GM23248 (cell line): ENCODE measurements at places on chromosomes 7 and 10. TPM values are rescaled to one million over a fixed set of nuclear protein-coding genes. Genes with fewer than 3 reads are reported as not detected.
A peak's percentile ranks its signal among the peaks of the same experiment; 100 is the strongest.

Gene GNGT1
- total RNA-seq = not detected in 2 replicates

Gene TMEM178B
- total RNA-seq = 0.22 and 0.25 TPM in 2 replicates

Gene TLL2
- 0.43 TPM in 1 of 2 replicates, not detected in the other for total RNA-seq

Gene INMT
- 0.13 TPM in 1 of 2 replicates, not detected in the other for total RNA-seq

Gene TMEM225B
- not detected in 2 replicates for total RNA-seq

Gene BHLHA15
- total RNA-seq = not detected in 2 replicates

Gene BEND7
- total RNA-seq = 5.8 and 6.4 TPM in 2 replicates

DNA sequence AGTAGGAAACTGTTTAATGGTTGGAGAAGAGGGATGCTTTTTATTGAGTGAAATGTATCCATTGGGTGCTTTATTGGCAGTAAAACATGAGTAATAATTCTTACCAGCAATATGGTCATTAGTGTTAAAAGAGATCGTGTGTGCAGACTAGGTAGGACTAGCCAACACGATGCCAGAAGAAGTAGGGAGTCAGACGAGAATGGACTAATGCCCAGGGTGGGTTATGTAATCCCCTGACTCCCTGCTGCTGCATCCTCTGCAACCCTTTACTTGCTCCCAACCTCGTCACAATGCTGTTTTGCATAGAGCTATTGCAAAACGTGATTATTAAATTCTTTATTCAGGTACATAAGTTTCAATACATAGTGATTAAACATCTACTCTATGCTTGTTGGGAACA is 1213.7 kb downstream of the GATA3 start:
- no peak for DNase-seq

DNA sequence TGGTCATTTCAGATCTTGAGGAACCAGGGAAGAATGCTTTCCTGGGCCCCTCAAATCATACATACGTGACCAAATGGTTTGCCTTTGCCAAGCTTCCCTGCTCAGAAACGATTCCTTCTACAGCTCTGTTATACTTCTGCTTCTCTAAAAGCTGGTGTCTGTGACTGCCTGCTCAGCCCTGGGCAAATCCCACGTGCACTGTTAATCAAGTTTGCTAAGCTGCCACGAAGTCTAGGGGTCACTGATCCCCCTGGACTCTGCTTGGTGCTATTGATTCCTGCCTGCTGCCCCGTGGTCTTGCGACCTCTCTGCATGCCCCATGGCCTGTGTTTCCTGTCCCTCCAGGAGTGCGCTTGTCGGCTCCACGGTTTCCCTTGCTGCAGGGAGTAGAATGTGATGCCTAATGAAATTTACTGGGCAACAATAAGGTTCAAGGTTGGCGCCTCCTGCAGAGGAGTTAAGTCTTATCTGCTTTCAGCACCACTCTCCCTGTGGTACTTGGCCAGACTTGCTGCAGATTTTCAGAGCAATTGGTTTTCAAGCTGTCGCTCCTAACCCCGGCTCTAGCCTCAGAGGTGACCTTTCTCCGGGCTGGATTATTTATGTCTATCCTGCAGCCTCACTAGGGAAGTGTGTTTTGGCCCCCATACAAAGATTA is 201.6 kb upstream of the FZD8 start:
- no peak for DNase-seq

DNA sequence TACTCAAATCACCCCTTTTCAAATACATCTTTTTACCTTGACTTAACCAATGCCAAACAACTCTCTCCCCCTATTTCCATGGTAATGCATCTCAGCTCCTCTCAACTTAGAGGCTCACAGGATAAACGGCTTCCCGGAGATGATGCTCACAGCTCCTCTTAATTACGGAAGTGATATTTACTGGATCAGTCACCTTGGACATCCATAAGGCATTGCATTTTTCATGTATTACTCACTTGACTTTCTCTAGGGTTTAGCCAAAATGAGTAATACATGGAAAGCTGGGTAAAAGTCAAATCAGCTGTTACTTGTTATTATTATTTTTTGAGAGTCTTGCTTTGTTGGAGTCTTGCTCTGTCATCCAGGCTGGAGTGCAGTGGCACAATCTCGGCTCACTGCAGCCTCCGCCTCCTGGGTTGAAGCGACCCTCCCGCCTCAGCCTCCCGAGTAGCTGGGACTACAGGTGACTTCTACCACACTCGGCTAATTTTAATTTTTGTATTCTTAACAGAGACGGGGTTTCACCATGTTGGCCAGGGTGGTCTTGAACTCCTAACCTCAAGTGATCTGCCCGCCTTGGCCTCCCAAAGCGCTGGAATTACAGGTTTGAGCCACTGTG is 73.3 kb upstream of the RHEB start:
- DNase-seq = peak; percentile 96

DNA sequence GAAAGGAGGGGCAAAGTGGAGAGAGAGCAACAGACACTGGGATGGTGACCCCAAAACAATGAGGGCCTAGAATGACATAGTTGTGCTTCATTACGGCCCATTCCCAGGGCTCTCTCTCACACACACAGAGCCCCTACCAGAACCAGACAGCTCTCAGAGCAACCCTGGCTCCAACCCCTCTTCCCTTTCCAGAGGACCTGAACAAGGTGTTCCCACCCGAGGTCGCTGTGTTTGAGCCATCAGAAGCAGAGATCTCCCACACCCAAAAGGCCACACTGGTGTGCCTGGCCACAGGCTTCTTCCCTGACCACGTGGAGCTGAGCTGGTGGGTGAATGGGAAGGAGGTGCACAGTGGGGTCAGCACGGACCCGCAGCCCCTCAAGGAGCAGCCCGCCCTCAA is 20.7 kb downstream of the PRSS2 start:
- no peak for DNase-seq

GRCh38 chr7:108008827-108009226 is 5.9 kb upstream of the LAMB1 start:
- DNase-seq = no peak

- DNase-seq = no peak
These were observed at the start of gene RAB19 for GRCh38 chr7:140403878-140404564. RAB19 (plus strand) TSS chr7:140404058; CDS start chr7:140407647, 3,589 bp downstream.

DNA sequence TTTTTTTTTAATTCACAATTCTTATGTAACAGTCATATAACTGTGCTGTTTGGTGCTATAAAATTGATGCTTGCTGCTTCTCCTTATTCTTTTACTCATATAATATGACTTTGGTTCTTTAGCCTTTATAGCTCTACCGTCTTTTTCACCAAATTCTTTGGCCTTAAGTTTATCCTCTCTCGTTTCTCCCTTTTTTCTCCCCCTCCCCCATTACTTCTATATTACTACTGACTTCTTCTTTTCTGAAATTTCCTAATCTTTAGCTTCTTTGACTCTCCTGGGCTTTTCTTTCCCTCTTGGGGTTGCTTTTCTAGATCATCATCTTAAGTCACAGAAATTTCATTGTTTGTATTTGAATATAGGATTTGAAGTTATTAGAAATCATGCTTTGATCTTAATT is 3.8 kb downstream of the BCCIP start:
- DNase-seq = no peak

DNA sequence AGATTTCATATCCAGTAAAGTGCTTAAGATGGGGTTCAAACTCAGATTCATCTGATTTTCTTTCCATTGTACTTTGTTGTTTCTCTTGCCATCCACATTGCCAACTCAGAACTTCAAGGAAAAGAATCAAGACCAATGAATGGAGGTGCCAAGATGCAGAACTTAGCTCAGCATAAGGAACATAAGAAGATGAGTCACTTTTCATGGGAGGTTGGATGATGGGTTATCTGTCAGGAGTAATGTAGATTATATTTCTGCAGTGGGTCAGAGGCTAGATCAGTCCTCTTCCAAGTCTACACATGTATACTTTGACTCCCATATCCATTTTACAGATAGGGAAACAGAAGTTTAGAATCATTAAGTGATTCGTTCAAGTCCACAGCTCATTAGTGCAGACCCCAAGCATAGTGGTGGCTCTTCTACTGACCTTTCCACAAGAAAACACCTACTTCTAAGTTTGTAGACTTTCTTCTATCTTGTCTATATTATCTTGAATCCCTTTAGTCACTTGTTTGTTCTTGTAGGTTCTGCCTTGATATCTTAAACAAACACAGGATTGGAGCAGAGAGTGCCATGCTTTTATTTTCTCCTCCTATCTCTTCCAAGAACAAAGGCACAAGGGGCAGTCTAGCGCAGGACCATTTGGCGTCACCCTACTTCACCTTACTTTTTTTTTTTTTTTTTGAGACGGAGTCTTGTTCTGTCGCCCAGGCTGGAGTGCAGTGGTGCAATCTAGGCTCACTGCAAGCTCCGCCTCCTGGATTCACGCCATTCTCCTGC is 14.0 kb upstream of the ADD3 start:
- DNase-seq = no peak

GRCh38 chr10:104195706-104196105 is 36.5 kb downstream of the CFAP43 start:
- DNase-seq = no peak

DNA sequence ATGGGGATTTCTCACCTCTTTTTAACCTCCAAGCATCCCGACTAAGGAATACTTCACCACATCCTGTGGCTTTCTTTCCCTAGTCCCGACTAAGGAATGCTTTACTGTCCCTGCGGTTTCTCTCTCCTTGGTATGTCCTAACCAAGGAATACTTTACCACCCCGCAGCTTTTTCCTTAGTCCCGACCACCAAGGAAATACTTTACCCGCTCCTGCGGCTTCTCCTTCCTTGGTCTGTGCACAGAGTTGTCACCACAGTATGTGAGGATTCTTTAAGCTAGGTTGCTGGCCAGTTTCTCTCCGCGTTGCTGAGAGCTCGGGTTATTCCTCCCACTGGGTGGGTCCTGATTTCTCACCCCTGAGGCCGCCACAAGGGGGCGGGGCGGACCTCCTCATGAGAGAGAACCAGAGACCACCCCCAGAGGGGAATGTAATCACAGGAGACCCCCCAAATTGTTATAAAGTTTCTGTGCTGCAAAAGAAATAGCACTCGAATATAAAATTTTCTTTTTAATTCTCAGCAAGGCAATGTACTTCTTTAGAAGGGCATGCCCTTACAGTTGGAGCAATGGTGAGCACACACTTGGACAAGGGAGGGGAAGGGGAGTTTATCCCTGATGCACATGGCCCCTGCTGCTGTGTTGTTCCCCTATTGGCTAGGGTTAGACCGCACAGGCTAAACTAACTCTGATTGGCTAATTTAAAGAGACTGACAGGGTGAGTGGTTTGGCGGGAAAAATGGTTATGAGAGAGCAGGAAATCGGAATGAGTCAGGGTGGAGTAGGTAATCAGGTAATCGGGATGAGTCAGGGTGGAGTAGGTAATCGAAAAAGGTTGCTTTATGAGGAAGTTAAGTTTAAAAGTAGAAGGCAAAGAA is 12.8 kb downstream of the SUGCT start:
- no peak for DNase-seq

GRCh38 chr10:77608281-77608680 is 29.3 kb downstream of the KCNMA1 start:
- no peak for DNase-seq

GRCh38 chr7:81761031-81761430 is 8.8 kb downstream of the HGF start:
- DNase-seq = no peak

- no peak for DNase-seq
These were observed 18.4 kb upstream of the GPR146 start for GRCh38 chr7:1025743-1026581.

DNA sequence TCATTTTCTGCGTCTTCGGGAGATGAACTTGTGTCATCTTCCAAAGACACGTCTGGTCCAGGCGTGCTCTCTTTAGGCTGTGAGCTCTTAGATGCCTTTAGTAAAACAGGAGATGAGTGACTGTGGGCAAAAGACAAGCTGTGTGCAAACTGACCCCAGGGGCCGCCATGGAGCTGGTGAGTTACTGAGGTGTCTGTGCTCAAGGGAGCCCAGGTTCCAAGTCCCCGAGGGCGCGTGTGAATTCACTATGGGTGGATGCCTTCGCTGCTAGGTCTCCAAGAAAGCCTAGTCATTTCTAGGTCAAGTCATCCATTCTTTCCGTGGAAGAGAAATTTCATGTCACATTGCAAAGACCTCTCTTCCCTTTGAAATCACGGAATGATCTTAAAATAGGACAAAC is 83.9 kb upstream of the NMT2 start:
- DNase-seq = no peak

DNA sequence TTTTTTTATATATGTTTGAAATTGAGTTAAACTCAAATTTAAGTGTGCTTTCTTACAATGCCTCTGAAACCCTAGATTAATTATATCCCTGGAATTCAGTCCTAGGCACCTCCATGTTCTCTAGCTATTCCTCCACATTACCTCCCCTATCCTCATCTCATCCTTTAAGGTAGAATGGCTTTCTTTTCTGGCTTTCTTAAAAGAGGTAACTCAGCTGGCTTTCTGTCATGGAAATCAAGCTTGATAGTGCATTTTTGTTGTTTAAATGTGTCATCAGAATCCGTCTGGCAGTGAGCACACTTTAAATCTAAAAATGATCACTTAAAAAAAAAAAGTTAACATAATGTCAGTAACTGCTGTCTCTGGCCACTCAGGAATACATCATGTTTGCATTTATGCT is 42.2 kb downstream of the AHR start:
- DNase-seq = no peak

GRCh38 chr10:22624287-22624738 is 90.1 kb downstream of the PIP4K2A start:
- peak; percentile 84 for DNase-seq

DNA sequence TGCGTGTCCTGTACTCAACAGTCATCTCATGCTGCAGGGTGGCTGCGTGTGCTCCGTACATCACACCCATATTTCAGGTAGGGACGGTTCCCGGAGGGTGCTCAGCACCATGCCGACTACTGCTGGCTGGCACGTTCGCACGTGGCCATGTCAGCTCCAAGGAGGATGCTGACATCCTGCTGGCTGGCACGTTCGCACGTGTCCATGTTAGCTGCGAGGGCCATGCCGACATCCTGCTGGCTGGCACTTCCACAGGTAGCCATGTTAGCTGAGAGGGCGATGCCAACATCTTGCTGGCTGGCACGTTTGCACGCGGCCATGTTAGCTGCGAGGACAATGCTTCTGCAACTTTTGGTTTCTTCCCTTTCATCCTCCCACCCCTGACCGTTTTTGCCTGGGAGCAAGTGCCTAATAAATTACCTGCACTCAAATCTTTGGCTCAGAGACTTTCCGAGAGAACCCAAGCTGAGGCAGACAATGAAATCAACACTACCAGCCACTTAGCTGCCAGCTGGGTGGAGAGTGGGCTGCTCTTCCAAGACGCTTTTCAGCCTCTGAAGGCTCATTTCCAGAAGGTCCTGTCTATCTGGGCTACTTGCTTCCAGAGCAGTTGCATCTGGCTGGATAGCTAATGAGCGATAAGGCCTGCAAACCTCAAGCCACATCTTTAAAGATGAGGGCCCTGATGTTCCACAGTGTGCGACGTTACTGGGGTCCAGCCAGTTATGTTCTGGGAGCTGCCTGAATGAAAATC is 104.6 kb downstream of the WDR37 start:
- DNase-seq = no peak

GRCh38 chr7:28919510-28919909 is 38.6 kb downstream of the TRIL start:
- DNase-seq = peak; percentile 54

- DNase-seq = no peak
These were observed 676.5 kb downstream of the NRG3 start for GRCh38 chr10:82551506-82551905.
